Daoy (cell line): ENCODE measurements at places on chromosomes 4 and X. TPM values are rescaled to one million over a fixed set of nuclear protein-coding genes. Genes with fewer than 3 reads are reported as not detected.

Gene DOK7
- 0.11 and 2.0 TPM in 2 replicates for total RNA-seq

Gene PRDM8
- 0.69 and 1.1 TPM in 2 replicates for total RNA-seq

DNA sequence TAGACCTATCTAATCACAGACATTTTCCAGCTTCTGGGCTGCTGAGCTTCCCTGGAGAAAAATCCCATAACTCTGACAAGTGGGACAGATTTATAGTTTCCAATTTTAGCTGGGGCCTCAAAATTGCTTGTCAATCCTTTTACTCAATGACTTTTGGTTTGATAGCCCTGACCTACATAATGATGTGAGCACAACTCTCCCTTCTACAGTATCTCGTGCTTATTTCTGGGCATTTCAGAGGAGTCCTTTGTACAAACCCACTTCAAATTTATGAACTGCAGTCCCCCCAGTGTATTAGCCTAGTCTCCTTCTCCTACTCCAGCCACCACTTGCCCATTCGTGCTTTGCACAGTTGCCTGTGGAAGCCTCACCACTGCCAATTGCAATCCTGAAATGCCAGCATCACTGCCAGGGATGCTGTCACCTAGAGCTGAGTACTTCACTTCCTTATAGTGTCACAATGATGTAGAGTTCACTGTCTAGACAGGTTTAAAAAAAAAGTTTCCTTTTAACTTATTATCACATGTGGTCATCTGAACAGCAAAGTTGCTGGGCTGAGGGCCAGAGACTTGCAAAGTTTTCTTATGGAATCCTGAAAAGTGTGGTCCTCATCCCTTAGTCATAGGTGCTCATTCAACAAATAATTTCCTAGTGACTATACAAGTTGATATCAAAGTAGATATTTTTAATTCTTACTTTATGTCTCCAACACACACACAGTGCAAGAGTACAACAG, 21.2 kb downstream of the TRAM1L1 start:
- DNase-seq: peak; percentile 2

Gene HELQ
- 6.0 and 6.2 TPM in 2 replicates for total RNA-seq

GRCh38 chrX:48958635-48959094, 1.3 kb upstream of the OTUD5 start:
- DNase-seq: peak; percentile 63

DNA sequence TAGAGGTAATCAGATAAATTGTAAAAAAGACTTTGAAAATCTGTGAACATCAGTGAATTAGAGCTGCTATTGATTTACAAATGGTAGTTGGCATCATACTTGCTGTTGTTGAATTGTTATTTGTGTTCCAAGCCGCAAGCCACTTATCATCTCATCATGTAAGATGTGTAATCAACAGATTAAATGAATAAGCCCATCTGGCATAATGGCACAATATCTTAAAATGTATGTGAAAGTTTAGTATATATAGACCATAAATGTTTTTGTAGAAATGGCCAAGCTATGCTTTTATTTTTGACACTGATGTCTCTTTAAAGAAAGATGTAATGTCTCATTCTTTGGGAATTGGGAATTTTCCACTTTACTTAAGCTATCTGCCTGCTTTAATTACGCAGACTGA, 682.6 kb upstream of the GNPDA2 start:
- no peak for DNase-seq

GRCh38 chr4:7060346-7061150, 7.3 kb downstream of the GRPEL1 start:
- DNase-seq: no peak

Gene IL2
- not detected in 2 replicates for total RNA-seq

DNA sequence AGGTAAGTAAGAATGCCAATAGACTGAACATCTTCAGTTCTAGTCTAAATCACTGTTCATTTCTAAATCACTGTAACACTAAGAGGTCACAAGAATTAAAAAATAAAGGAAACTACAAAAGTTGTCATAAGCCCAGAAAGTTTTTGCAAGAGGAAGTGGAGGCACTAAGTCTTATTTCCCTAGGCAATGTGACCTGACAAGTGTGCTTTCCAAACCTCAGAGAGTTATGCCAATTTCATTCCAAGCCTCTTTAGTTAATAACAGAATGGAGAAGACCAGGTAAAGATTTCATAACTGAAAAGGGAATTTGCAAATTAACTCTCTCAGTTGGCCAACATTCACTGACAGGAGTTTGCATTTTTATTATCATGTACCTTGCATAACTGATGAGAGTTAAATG, 40.5 kb downstream of the BBS12 start:
- no peak for DNase-seq
